ENCODE measurements at places on chromosomes 5 and 9.
A peak's percentile ranks its signal among the peaks of the same experiment; 100 is the strongest.

DNA sequence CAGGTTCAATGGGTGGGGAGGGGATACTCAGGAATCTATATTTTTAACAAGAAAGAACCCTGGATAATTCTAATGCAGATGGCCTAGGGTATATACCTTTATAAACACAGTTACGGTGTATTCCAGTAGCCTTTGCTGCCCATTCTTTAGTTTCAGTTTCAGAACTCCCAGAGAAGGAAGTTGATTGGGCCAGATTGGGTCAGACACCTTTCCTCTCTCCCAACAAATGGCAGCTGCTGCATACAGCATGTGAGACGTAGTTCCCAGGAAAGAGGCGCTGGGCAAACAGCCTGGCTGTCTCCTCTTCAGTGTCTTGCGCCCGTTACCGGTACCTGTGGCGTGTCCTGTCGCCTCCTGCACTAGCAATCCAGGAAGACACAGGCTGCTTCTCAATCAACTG lies 20.4 kb downstream of the ACO1 start:
- no peak for DNase-seq

- DNase-seq = no peak
These were observed 79.6 kb downstream of the ADAMTS2 start for GRCh38 chr5:179265514-179266290.

DNA sequence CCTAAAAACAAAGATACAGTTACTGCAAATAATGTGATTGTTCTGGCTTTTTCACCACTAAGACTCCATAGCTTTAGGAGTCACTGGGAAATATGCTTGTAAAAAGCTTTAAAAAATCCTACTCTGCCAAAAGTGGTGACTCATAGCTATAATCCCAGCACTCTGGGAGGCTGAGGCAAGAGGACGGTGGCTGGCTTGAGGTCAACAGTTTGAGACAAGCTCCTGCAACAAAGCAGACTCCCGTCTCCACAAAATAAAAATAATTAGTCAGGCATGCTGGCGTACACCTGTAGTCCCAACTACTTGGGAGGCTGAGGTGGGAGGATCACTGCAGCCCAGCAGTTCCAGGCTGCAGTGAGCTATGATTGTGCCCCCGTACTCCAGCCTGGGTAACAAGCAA lies 406.4 kb downstream of the HTR1A start:
- DNase-seq = no peak

GRCh38 chr5:178069909-178070308 lies 43.4 kb upstream of the N4BP3 start:
- peak; percentile 20 for DNase-seq

Data from NCI-H146 (cell line).